ENCODE measurements at places on chromosomes 4 and X. TPM values are rescaled to one million over a fixed set of nuclear protein-coding genes. Genes with fewer than 3 reads are reported as not detected.

Gene RBM46
- total RNA-seq: 0.09 TPM

Gene TLR1
- total RNA-seq: 17.4 TPM

Gene GSX2
- total RNA-seq: not detected

Gene MAMLD1
- total RNA-seq: 0.42 TPM

Gene ASB5
- under 0.01 TPM for total RNA-seq

Gene HPGDS
- 8.0 TPM for total RNA-seq

Gene MAGED1
- total RNA-seq: 50.7 TPM

Gene KLHL34
- 0.05 TPM for total RNA-seq

Gene ENPP6
- total RNA-seq: 2.0 TPM

Gene ANOS1
- total RNA-seq: 1.3 TPM

DNA sequence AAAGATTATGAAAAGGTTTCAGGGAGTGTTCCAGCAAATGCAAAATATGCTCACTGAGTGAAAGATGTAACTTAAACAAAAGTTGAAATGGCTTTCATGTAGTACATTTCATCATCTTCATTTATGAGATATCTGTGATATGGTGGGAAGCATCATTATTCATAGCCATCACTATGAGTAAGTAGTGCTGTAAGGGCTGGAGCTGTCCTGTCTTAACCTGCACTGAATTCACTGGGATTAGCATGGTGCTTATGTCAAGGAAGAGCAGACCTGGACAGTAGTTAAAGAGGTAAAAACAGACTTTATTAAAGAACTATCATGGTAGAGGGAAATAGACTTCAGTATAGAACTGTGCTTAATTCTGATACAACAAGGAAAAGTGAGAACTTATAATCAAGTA is 1347.3 kb downstream of the RPA4 start:
- no peak overlapping the region for H3K27ac ChIP-seq
- no peaks in the 10 kb centered on the region for H3K36me3 ChIP-seq
- no peaks in the 10 kb centered on the region for H3K4me1 ChIP-seq
- no peaks in the 10 kb centered on the region for H3K27me3 ChIP-seq
- no peak for DNase-seq
- H3K4me3 ChIP-seq: no peak overlapping the region

DNA sequence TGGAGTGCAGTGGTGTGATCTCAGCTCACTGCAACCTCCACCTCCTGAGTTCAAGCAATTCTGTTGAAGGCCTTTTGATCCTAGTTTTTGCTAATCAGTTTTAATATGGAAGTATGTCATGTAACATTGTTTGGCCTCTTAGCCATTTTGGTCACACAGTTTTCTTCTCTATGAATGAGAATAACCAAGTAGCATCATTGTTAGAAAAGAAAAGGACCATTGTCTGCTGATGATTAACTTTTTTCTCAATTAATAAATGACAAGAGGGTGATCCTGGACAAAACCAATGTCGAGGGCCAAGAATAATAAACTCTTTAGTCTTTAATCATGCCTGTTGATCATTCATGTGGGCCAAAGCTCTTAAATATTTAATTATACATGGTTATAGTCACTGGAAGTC is 289.3 kb upstream of the MAGEB2 start:
- H3K27me3 ChIP-seq: no peaks in the 10 kb centered on the region
- no peak for DNase-seq
- no peak overlapping the region for H3K27ac ChIP-seq
- H3K4me1 ChIP-seq: no peaks in the 10 kb centered on the region

GRCh38 chr4:6773616-6774540 is 8.6 kb upstream of the KIAA0232 start:
- no peak overlapping the region for H3K27ac ChIP-seq
- no peaks in the 10 kb centered on the region for H3K36me3 ChIP-seq
- no peak for DNase-seq
- no peak overlapping the region for H3K4me3 ChIP-seq

DNA sequence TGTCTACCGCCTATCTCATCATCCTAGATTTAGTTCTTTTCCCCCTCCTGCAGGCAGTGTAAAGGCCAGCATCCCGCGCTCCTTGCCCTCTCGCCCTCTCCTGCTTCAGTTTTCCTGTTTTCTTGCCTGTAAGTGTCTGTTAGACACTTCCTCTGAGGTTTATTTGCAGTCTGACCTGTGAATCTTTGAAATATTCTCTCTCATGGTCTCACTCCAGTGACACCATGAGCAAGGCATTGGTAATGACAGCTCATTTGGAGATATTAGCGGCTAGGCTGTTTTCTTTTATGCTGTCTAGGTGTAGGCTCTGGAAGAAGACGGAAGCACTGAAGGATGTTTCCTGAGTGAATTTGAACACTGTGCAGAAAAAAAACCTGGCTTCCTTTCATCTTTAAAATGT is 179.6 kb downstream of the KDR start:
- peaks cover 10% of the 10 kb centered on the region for H3K4me1 ChIP-seq
- H3K27ac ChIP-seq: peak overlapping the region; percentile 52
- H3K4me3 ChIP-seq: no peak overlapping the region
- no peaks in the 10 kb centered on the region for H3K27me3 ChIP-seq
- DNase-seq: no peak

DNA sequence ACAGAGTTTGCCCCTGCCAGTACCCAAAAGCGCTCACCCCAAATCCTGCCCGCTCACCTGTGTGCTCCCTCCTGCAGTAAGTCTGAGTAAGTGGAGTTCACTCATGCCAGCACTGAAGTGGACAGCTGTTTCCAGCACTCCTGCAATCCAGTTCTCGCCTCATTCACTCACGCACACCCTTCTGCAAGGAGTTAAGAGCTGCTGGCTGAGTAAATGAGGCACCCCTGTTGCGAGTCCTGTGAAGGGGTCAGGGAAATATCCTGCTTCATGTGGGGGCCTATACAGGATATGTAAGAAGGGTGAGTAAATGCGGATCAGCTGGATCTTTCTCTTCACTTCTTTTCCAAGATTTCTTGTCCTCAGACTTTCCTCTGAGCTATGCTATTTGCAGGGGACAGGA is 23.5 kb downstream of the CXCL8 start:
- no peak overlapping the region for H3K27ac ChIP-seq
- no peaks in the 10 kb centered on the region for H3K27me3 ChIP-seq
- H3K4me1 ChIP-seq: no peaks in the 10 kb centered on the region
- no peak for DNase-seq
- H3K4me3 ChIP-seq: no peak overlapping the region
- no peaks in the 10 kb centered on the region for H3K36me3 ChIP-seq

DNA sequence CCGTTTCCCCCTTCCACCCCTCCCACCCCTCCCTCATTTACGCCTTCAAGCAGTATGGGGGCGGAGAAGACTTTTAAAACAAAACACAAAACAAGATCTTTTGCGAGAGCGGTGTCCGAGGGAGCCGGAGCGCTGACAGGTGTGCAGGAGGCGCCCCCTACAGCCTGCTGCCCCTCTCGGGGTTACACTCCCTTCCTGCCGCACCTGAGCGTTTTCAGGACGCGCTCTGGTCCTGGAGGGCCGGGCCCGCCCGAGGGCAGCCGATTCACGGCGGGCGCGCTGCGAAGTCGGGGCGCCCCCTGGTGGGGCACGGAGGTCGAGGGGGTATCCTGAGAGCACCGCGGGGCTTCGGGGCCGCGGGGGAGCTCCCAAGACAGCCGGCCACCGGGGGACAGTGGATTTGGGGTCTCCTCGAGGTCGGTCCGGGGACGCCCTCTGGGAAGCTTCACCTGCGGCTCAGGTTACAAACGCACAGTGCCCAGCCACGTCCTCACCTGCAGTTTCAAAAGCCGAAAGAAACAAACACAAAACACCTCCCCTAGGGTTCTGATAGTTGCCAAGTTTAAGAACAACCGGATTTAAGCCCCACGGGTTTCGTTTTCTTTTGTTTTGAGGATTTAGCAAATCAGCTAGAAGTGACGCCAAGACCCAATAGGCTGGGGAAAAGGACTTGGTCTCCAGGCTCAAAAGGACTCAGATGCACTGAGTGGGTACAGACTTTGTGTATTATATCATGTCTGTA is 8.0 kb upstream of the NEUROG2 start:
- H3K4me1 ChIP-seq: peaks cover 29% of the 10 kb centered on the region
- no peak overlapping the region for H3K27ac ChIP-seq
- peaks cover 83% of the 10 kb centered on the region for H3K27me3 ChIP-seq
- DNase-seq: peak; percentile 68
- no peaks in the 10 kb centered on the region for H3K36me3 ChIP-seq
- H3K4me3 ChIP-seq: peak overlapping the region; percentile 47

GRCh38 chrX:3415011-3415410 is 68.6 kb upstream of the MXRA5 start:
- no peak for DNase-seq
- no peaks in the 10 kb centered on the region for H3K4me1 ChIP-seq
- H3K27me3 ChIP-seq: no peaks in the 10 kb centered on the region
- no peak overlapping the region for H3K27ac ChIP-seq

DNA sequence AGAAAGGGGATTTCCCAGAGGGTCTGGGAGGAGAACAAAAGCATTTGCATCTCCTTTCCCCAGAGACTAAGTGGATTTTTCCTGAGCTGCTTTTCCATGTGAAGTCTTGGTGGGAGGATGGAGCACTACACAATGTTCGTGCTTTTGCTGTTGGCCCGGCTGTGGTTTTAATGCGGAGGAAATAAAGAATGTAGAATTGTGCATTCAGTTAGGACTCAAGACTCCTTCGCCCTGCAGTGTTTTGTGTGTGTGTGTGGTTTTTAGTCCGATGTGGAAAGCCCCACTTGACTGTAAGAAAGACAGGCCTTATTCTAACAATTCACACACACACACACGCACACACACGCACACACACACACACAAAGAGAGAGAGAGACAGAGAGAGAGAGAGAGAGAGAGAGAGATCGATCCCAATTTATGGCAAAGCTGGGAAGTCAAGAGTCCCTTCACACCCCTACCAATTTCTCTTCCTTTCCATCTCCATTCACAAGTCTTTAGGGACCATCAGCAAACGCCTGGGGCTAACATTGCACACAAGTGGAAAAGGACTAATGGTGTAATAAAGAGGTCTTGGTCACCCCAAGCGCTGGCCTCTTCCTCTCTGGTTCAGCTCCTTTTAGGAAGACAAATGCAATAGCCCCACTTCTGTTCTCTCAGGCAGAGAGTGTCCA is 44.2 kb downstream of the CLDN34 start:
- H3K36me3 ChIP-seq: no peaks in the 10 kb centered on the region
- H3K4me1 ChIP-seq: peaks cover 22% of the 10 kb centered on the region
- peaks cover 24% of the 10 kb centered on the region for H3K27me3 ChIP-seq
- no peak overlapping the region for H3K4me3 ChIP-seq

GRCh38 chr4:138405934-138406567 is 163.9 kb upstream of the SLC7A11 start:
- no peaks in the 10 kb centered on the region for H3K4me1 ChIP-seq
- peak; percentile 13 for DNase-seq

- H3K27ac ChIP-seq: no peak overlapping the region
- no peaks in the 10 kb centered on the region for H3K4me1 ChIP-seq
- no peaks in the 10 kb centered on the region for H3K36me3 ChIP-seq
- no peak overlapping the region for H3K4me3 ChIP-seq
Measured at GRCh38 chr4:141022111-141022695, 111.1 kb downstream of the RNF150 start.

DNA sequence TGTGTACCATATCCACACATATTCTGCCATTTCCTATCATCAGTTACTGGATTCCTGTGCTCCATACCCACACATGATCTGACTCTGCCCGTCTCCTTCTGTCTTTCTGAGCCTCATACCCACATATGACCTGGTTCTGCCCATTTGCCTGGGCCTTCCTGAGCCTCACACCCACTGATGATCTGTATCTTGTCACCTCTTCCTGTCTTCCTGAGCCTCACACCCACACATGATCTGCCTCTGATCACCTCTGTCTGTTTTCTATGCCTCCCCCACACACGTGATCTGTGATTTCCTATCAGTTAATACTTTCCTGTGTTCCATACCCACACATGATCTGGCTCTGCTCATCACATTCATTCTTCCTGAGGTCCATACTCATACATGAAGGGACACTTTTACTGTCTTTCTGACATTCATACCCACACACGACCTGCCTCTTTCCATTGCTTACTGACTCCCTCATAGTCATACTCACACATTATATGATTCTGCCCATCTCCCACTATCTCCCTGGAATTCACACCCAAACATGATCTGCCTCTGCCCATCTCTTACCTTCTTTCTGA is 32.5 kb downstream of the SCML1 start:
- H3K27me3 ChIP-seq: no peaks in the 10 kb centered on the region
- H3K36me3 ChIP-seq: no peaks in the 10 kb centered on the region
- peaks cover 16% of the 10 kb centered on the region for H3K4me1 ChIP-seq
- no peak overlapping the region for H3K4me3 ChIP-seq
- peak; percentile 33 for DNase-seq

GRCh38 chr4:41619161-41619560 is 81.2 kb downstream of the LIMCH1 start:
- no peak overlapping the region for H3K4me3 ChIP-seq
- no peaks in the 10 kb centered on the region for H3K36me3 ChIP-seq
- H3K27ac ChIP-seq: no peak overlapping the region
- no peaks in the 10 kb centered on the region for H3K27me3 ChIP-seq
- H3K4me1 ChIP-seq: no peaks in the 10 kb centered on the region
- DNase-seq: no peak

- no peaks in the 10 kb centered on the region for H3K27me3 ChIP-seq
- peak; percentile 98 for DNase-seq
- H3K4me3 ChIP-seq: peak within 1 kb of the TSS; percentile 79
- peaks cover 7% of the 10 kb centered on the region for H3K4me1 ChIP-seq
- peaks cover 2% of the 10 kb centered on the region for H3K36me3 ChIP-seq
- H3K27ac ChIP-seq: peak within 1 kb of the TSS; percentile 97
Measured at GRCh38 chr4:112636688-112637551, at the start of the genes LARP7 and ZGRF1. Gene LARP7, plus strand, starts transcription at chr4:112637143. Its CDS starts 7,527 bp downstream, at chr4:112644670. Gene ZGRF1, minus strand, starts transcription at chr4:112636909. Its CDS starts 3,733 bp downstream, at chr4:112633176.

- peaks cover 8% of the 10 kb centered on the region for H3K36me3 ChIP-seq
- no peaks in the 10 kb centered on the region for H3K27me3 ChIP-seq
- H3K27ac ChIP-seq: no peak overlapping the region
- no peak overlapping the region for H3K4me3 ChIP-seq
- DNase-seq: no peak
Measured at GRCh38 chrX:154502098-154502497, 11.7 kb upstream of the SLC10A3 start.

DNA sequence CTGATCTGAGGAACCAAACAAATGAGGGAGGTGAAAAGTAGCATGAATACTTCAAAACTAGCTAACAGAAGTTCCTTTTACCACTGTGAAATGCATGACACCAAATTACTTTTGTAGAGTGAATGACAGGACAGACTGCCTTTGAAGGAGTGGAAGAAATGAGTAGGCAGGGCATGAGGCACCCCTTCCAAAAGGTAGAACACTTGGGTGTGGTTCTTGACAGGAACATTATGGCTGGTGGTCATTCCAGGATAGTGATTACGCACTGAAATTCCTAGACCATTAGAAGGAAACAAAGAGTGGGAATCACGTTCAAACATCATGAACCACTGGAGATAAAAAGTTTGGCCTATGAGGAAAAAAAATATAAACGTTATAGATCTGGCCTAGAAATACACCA is 4.9 kb downstream of the HUWE1 start:
- DNase-seq: no peak
- H3K27me3 ChIP-seq: no peaks in the 10 kb centered on the region
- no peak overlapping the region for H3K27ac ChIP-seq
- peaks cover 7% of the 10 kb centered on the region for H3K4me1 ChIP-seq
- H3K36me3 ChIP-seq: peaks cover 4% of the 10 kb centered on the region

DNA sequence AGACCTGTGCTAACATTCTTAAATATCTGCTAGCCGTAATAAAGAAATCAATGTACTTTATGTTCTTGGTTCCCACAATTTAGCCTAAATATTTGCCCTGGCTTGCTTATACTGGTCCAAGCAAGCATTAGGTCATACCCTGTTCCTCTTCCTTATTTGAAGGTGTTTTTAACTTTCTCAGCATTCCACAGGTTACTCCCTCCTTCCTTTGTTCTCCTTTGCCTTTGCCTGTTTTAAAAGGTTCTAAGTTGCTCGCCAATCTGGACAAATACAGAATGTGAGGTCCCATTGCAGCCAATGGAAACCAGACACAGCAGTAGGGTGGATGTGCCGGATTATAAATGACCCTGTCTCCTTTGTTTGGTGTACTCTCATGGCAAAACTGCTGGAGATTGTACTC is 436.8 kb upstream of the PCDH7 start:
- H3K36me3 ChIP-seq: no peaks in the 10 kb centered on the region
- no peak overlapping the region for H3K4me3 ChIP-seq
- no peak for DNase-seq
- no peaks in the 10 kb centered on the region for H3K4me1 ChIP-seq
